ENCODE measurements at places on chromosomes 11 and 22. TPM values are rescaled to one million over a fixed set of nuclear protein-coding genes. Genes with fewer than 3 reads are reported as not detected.

CDC45 gene
- total RNA-seq, result 47.1 TPM

KDM4D gene
- 3.1 TPM for total RNA-seq

ARHGAP8 gene
- total RNA-seq, result 0.61 TPM

TYR gene
- not detected for total RNA-seq

FOLR3 gene
- total RNA-seq, result not detected

GRCh38 chr22:44839061-44839460 lies 86.7 kb downstream of the ARHGAP8 start:
- DNase-seq, result no peak
- H3K27ac ChIP-seq, result no peak overlapping the region
- H3K36me3 ChIP-seq, result no peaks in the 10 kb centered on the region
- peaks cover under 1% of the 10 kb centered on the region for H3K27me3 ChIP-seq
- H3K4me1 ChIP-seq, result no peaks in the 10 kb centered on the region
- H3K4me3 ChIP-seq, result no peak overlapping the region

GRCh38 chr11:4041731-4042391 lies 52.7 kb upstream of the RRM1 start:
- H3K36me3 ChIP-seq, result peaks cover 3% of the 10 kb centered on the region
- no peak for DNase-seq
- H3K27ac ChIP-seq, result no peak overlapping the region
- no peaks in the 10 kb centered on the region for H3K27me3 ChIP-seq
- H3K4me3 ChIP-seq, result no peak overlapping the region

DNA sequence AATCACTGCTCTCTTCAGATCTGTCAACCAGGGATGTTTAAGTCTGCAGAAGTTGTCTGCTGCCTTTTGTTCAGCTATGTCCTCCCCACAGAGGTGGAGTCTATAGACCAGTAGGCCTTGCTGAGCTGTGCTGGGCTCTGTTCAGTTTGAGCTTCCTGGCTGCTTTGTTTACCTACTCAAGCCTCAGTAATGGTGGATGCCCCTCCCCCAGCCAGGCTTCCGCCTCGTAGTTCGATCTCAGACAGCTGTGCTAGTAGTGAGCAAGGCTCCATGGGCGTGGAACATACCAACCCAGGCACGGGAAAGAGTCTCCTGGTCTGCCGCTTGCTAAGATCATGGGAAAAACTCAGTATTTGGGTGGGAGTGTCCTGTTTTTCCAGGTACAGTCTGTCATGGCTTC lies 27.6 kb upstream of the CASP12 start:
- no peak overlapping the region for H3K27ac ChIP-seq
- H3K27me3 ChIP-seq, result peaks cover 9% of the 10 kb centered on the region
- DNase-seq, result no peak
- H3K36me3 ChIP-seq, result no peaks in the 10 kb centered on the region

- H3K4me1 ChIP-seq, result peaks cover 36% of the 10 kb centered on the region
- H3K36me3 ChIP-seq, result no peaks in the 10 kb centered on the region
- DNase-seq, result peak; percentile 40
- H3K27me3 ChIP-seq, result peaks cover 15% of the 10 kb centered on the region
- peak overlapping the region; percentile 2 for H3K4me3 ChIP-seq
Measured at GRCh38 chr22:42299586-42300258, 29.3 kb upstream of the TCF20 start.

GRCh38 chr11:43693731-43694130 lies 13.2 kb downstream of the HSD17B12 start:
- DNase-seq, result no peak
- peaks cover 21% of the 10 kb centered on the region for H3K4me1 ChIP-seq
- no peak overlapping the region for H3K27ac ChIP-seq
- peaks cover 35% of the 10 kb centered on the region for H3K36me3 ChIP-seq
- H3K27me3 ChIP-seq, result no peaks in the 10 kb centered on the region

DNA sequence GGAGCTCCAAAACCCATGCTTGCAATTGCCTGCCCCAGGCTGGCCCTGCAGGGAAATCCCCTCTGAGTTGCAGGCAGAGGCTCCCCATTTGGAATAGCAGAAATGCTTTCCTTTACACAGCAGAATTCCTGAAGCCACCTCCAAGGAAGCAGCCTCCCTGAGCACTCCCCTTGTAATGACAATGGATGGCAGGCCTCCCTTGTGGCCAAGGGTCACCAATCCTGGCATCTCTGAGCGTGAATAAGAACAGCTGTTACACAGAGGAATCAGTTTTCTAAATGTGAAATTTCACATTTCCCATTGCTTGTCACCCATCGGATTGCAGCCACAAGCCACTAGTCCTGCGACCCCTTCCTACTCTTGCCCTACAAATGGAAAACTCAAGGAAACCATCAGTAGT lies 107.6 kb downstream of the GALNT18 start:
- H3K4me3 ChIP-seq, result no peak overlapping the region
- no peak for DNase-seq
- H3K27ac ChIP-seq, result no peak overlapping the region
- no peaks in the 10 kb centered on the region for H3K27me3 ChIP-seq
- peaks cover 24% of the 10 kb centered on the region for H3K4me1 ChIP-seq

All from neural crest cell (in vitro differentiated cells).